ENCODE measurements at places on chromosomes 6 and 20. TPM values are rescaled to one million over a fixed set of nuclear protein-coding genes. Genes with fewer than 3 reads are reported as not detected.

DNA sequence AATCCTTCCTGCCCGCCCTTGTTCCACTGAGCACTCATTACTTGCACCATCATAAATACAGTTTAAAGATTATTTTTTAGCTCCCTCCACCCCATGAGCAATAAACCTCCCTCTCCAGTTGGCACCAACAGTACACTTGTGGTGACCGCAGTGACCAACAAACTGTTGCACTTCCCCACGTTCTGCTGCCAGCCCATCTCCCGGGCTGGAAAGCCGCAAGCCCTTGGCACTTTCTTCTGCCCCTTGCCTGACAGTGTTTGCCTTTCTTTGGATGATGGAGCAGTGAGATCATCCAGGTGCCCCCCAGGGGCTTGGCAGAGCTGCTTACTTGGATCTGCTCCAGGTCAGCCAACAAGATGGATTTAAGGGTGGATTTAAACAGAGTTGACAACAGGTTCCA, 21.6 kb downstream of the KCNB1 start:
- DNase-seq = no peak
- H3K4me1 ChIP-seq = no peaks in the 10 kb centered on the region
- no peaks in the 10 kb centered on the region for H3K36me3 ChIP-seq
- H3K27ac ChIP-seq = no peak overlapping the region

DNA sequence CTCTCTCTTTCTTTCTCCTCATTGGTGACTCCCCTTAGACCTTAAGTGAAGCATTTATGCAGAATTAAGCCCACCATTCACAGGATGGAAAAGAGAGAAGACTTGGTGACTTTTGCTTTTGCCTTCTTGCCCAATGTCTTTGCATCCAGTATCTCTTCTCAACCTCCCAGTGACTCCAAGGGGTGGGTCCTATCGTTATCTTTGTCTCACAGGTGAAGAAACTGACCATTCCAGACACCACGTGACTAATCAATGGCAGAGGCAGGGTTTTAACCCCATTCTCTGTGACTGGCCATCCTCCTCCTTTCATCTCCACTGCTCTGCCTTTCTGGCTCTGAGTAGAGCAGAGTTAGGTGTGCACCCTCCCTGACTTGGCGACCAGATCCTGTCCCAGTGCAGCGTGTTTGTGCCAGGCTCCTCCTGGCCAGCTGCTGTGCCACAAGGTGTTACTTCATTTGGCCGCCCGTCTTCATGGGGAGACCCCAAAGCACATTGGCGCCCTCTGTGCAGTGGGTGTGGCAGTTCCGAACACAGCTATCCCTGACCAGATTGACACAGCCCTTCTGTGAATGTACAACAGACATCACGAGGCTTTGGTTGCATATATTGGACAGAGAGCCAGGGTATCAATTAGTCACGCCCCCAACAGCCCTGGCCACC, 501.3 kb downstream of the CD83 start:
- no peak overlapping the region for H3K27ac ChIP-seq
- H3K4me1 ChIP-seq = peaks cover 17% of the 10 kb centered on the region
- H3K27me3 ChIP-seq = no peaks in the 10 kb centered on the region
- H3K4me3 ChIP-seq = no peak overlapping the region

GRCh38 chr6:82361631-82362030, 2.0 kb upstream of the TPBG start:
- H3K27me3 ChIP-seq = no peaks in the 10 kb centered on the region

DNA sequence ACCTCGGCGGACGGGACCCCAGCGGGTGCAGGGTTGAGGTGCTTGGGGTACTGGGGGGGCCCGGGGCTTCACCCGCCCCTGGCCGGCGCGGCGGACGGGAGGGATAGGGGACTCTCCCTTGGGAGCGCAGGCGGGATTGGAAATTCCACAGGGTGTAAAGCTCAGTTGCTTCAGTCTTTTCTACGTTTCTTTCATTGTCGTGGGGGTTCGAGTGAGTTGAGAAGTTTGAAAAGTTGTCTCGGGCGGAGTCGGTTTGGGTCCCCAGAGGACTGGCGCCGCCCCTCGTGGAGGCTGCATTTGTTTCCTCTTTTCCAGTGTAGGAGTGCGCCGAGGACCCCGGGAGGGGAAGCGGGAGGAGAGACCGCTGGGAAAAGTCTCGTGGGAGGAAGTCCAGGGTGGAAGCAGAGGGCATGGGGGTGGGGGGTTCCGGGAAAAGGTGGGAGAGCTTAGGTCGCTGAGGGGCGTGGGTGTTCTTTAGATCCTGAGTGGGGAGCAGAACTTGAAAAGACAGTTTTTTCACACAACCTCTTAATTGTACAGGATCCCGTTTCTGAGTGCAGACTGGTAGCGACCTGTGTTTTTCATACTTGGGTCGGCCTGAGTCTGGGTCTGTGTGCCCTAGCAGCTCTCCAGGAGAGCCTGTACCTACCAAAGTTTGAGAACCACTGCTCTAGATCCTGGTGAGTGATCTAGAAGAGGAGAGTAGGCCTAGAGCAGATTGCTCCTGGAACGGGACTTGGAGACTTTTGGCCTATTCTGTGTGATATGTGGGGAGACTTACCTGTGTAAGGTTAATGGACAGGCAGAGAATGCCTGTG, 495 bp downstream of the FAM83B start:
- H3K4me3 ChIP-seq = peak overlapping the region; percentile 43
- H3K36me3 ChIP-seq = no peaks in the 10 kb centered on the region
- peak; percentile 64 for DNase-seq
- peaks cover 22% of the 10 kb centered on the region for H3K4me1 ChIP-seq
- H3K27me3 ChIP-seq = no peaks in the 10 kb centered on the region
- H3K27ac ChIP-seq = peak overlapping the region; percentile 93

DNA sequence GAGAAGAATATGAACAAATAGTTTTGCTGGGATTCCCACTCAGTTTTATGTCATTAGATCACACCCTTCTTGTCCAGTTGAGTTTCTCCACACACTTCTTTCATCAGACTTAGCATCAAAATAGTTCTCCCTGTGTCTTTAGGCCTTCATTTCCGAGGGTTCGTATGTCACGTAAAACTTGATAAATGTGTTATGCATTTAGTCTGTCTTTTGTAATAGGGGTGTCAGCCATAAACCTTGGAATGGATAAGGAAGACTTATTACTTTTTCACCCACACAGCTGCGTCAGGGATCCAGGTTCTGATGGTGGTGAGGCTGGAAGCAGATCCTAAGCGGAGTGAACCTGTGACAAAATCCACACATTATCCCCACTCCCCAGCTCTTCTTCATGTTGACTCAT, 246.8 kb downstream of the CD83 start:
- DNase-seq = no peak
- no peak overlapping the region for H3K4me3 ChIP-seq
- peaks cover 6% of the 10 kb centered on the region for H3K4me1 ChIP-seq
- no peak overlapping the region for H3K27ac ChIP-seq
- no peaks in the 10 kb centered on the region for H3K36me3 ChIP-seq

DNA sequence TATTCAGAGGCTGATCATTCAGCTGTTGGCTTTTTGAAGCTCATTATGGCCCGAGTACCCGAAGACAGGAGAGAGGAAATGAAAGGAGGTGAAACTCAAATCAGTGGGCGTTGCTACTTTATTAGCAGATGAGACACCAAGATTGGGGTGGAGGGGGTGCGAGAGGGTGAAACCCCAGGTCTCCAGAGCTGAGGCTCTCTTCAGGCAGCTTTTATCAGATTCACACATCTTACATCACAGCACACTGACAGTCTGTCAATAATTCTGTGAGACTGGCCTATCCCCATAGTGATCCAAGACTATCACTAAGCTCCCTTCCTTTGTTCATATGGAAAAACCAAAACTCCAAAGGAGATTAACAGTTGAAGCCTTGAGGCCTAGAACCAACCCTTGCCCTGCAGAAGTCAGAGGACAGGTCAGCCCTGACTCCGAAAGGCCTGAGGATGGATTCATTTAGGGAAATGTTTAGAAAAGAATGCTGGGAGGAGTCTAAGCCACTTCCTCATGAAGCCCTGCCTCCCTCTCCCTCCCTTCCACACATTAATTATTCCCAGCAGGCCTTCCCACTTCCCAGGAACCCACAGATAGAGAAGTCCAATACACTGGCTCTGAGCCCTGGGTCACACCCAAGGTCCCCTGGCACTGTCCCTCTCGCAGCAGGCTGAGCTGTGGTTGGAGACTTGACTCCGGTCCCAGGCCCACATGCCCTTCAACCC, 23.2 kb downstream of the TRERF1 start:
- peaks cover 7% of the 10 kb centered on the region for H3K4me1 ChIP-seq
- no peak for DNase-seq
- no peaks in the 10 kb centered on the region for H3K36me3 ChIP-seq
- no peak overlapping the region for H3K4me3 ChIP-seq
- no peak overlapping the region for H3K27ac ChIP-seq

DNA sequence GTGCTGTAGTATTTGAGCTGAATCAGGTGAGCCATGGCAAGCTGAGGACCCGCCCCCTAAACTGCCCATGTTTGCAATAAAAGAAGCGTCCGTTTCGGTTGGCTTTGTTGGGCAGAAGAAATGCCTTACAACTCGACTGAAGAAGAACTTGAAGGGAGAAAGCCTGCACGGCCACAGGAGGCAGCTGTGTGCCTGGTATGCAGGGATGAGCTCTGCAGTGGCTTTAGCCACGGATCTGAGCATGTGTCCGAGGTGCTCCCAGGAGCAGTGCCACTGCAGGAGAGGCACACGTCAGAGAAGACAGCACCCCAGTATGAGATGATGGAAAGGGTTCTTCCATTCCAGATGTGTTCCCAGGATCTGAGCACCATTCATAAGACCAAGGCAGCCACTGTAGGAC, 23.5 kb downstream of the KIZ start:
- no peaks in the 10 kb centered on the region for H3K36me3 ChIP-seq
- H3K27me3 ChIP-seq = no peaks in the 10 kb centered on the region
- DNase-seq = no peak
- H3K4me3 ChIP-seq = no peak overlapping the region
- H3K4me1 ChIP-seq = no peaks in the 10 kb centered on the region

DNA sequence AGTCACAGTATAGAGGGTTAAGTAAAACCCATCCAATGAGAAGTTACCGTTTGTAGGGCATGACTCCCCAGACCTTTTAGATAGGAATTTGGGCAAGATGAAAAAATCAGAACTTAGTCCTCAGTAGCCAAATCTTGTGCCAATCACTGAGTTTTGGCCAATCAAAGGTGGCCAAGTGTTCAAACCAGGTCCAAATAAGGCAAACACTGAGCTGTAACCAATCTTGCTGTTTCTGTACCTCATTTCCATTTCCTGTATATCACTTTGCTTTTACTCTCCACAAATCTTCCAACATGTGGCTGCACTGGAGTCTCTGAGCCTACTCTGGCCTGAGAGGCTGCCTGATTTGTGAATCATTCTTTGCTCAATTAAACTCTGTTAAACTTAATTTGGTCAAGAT, 81.8 kb upstream of the GPR6 start:
- no peak overlapping the region for H3K27ac ChIP-seq
- no peak overlapping the region for H3K4me3 ChIP-seq
- peaks cover 8% of the 10 kb centered on the region for H3K4me1 ChIP-seq
- no peaks in the 10 kb centered on the region for H3K36me3 ChIP-seq
- no peaks in the 10 kb centered on the region for H3K27me3 ChIP-seq
- no peak for DNase-seq

- no peak for DNase-seq
- no peak overlapping the region for H3K27ac ChIP-seq
- H3K4me3 ChIP-seq = no peak overlapping the region
Measured at GRCh38 chr20:20849161-20849560, 136.7 kb upstream of the RALGAPA2 start.

DNA sequence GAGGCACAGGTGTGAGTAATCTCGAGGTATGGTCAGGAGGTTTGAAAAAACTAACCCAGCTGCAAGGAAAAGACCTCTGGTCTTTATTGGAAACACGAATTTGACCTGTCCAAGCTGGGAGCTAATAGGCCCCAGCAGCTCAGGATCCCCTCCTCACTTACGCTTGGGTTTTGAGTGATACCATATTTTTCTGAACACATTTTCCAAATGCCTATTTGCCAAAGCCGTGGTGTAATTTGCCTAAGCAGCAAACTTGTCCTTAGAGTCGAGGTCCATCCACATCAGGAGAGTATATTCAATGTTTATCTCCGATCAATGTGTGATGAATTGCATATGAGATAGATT, 128.0 kb downstream of the BCAS1 start:
- no peak for DNase-seq
- no peaks in the 10 kb centered on the region for H3K36me3 ChIP-seq
- no peak overlapping the region for H3K4me3 ChIP-seq
- no peak overlapping the region for H3K27ac ChIP-seq
- H3K27me3 ChIP-seq = no peaks in the 10 kb centered on the region

- peaks cover 4% of the 10 kb centered on the region for H3K4me1 ChIP-seq
- H3K4me3 ChIP-seq = peak overlapping the region; percentile 13
- DNase-seq = no peak
- H3K27me3 ChIP-seq = no peaks in the 10 kb centered on the region
- no peaks in the 10 kb centered on the region for H3K36me3 ChIP-seq
Measured at GRCh38 chr6:27667657-27668441, 194.9 kb upstream of the ZNF184 start.

GRCh38 chr6:144935661-144936060, 650.5 kb downstream of the UTRN start:
- no peaks in the 10 kb centered on the region for H3K4me1 ChIP-seq
- H3K36me3 ChIP-seq = no peaks in the 10 kb centered on the region
- H3K27ac ChIP-seq = no peak overlapping the region
- no peak for DNase-seq
- no peak overlapping the region for H3K4me3 ChIP-seq

DNA sequence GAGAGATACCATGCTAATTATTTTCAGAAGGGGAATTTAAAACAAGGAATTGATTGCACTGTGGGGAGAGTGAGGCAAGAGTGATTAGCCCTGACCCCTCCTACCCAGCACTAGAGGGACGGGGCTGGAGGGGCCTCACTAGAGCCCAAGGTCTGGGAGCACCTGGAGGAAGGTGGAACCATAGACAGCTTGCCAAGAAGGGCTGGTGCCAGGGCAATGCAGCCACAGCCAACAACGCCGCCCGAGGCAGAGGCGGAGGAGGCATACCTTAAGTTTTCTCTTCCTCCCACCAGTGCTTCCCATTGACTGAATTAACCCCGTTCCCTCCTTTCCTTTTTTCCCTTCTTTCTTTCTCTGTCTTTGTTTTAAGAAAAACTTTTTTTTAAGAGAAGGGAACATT, 40.0 kb downstream of the IYD start:
- H3K27ac ChIP-seq = no peak overlapping the region
- no peaks in the 10 kb centered on the region for H3K27me3 ChIP-seq
- no peak overlapping the region for H3K4me3 ChIP-seq

- no peak for DNase-seq
- H3K4me1 ChIP-seq = no peaks in the 10 kb centered on the region
- no peaks in the 10 kb centered on the region for H3K36me3 ChIP-seq
- no peaks in the 10 kb centered on the region for H3K27me3 ChIP-seq
- no peak overlapping the region for H3K4me3 ChIP-seq
- no peak overlapping the region for H3K27ac ChIP-seq
Measured at GRCh38 chr6:14635934-14636591, 518.5 kb downstream of the CD83 start.

DNA sequence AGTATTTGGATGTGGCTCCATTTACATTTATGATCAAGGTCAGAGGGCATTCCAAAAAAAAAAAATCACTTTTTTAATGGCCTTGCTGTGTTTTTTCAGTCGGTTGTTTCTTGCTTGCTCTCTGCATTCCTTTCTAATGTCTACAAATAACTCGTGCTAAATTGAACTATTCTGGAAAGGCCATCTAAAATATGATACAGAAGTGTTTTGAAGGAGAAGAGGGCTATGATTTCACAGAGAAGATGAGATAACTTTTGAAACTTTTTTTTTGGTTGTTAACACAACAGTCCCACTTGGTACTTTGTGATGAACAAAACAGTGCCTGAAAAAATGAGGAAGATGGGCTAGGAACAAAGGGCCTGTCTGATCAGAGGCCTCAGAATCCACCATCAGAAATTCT, 156.1 kb upstream of the SMLR1 start:
- DNase-seq = no peak
- no peaks in the 10 kb centered on the region for H3K4me1 ChIP-seq
- H3K27me3 ChIP-seq = no peaks in the 10 kb centered on the region
- H3K27ac ChIP-seq = no peak overlapping the region
- H3K4me3 ChIP-seq = no peak overlapping the region

Gene BPIFA1
- not detected for total RNA-seq

Gene TRAPPC3L
- not detected for total RNA-seq
